ENCODE measurements at places on chromosomes 3 and 15.
A peak's percentile ranks its signal among the peaks of the same experiment; 100 is the strongest.

DNA sequence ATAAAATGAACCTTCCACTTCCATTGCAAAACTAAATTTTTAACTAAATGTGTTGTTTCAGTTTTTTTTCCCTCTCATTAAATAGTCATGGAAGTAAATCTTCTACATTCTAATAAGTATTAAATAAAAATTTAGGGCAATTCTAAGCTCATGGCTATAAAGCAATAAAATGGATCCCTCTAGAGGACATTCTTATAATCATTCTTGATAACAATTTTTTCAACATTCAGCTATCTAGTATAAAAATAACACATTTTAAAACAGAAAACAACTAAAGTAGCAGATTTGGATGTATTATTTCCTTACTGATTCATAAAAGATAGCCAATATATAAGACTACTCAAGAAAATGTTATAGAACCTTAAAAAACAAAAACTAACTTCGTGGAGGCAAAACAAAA lies 393.1 kb downstream of the PLOD2 start:
- peak; percentile 21 for DNase-seq

- no peak for DNase-seq
Measured at GRCh38 chr3:116154389-116154788, 290.9 kb downstream of the LSAMP start.

DNA sequence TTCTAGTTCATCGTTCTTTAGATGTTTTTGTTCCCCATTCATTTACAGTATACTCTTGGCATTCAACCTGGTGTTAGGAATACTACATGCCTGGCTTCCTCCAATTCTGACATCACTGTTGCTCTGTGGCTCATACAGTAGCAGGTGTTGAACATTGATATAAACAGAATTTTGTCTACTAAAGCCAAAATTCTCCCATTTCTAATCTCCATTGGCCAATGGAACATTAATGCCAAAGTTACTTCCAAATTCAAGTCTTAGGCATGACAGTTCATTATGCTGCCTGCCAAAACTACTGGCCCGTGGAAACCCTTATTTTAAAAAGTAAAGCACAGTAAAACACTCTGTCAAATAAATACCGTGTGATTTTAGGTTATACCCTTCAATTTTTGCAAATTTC lies 368.0 kb downstream of the NAALADL2 start:
- no peak for DNase-seq

DNA sequence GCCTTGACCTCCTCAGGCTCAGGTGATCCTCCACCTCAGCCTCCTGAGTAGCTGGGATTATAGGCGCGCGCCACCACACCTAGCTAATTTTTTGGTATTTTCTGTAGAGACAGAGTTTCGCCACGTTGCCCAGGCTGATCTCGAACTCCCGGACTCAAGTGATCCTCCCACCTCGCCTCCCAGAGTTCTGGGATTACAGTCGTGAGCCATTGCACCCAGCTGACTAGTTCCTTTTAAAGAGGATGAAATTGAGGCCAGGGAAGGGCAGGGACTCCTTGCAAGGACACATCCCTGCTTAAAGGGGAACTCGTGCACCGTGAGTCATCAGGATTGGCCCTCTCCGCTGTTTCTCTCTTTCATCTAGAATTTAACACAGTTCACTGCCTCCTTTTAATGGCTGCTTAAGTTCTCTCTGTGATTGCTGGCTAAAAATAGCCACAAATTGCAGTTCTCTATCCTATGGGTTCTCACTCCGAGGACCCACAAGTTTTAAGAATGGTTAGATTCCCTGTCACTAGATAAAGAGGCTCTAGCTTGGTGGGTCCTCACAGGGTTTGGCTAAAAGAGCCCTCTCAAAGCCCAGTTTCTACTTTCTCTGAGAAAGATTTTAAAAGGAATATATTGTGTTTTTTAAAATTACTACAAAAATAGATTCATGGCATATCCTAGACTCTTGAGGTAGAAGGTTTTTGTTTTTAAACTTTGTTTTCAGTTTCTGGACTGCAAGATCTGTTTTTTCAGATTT lies 1.4 kb downstream of the CRTAP start:
- DNase-seq: peak; percentile 80

DNA sequence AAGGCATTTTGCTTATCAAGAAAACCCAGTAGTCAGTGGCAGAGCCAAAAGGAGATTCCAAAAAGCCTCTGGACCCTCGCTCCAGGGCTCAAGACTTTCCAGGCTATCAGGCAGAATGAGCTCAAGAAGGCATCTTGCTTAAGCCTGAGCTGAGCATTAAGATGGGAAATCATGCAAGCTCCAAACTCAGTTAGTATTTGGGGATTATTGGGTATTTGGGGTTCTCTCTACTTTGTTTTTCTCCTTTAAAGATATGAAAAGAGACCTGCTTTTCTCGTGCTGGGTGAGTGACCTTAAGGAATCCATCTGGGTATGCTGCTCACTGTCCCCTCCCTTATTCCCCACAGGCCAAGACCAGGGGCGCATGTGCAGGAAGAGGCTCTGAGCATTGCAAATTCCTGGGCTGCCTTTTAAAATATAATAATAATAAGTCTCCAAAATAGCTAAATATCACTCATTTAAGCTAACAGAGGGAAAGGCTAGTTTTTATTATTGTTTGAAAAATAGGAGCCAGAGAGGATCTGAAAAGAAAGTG lies 75.4 kb upstream of the HACD2 start:
- no peak for DNase-seq

DNA sequence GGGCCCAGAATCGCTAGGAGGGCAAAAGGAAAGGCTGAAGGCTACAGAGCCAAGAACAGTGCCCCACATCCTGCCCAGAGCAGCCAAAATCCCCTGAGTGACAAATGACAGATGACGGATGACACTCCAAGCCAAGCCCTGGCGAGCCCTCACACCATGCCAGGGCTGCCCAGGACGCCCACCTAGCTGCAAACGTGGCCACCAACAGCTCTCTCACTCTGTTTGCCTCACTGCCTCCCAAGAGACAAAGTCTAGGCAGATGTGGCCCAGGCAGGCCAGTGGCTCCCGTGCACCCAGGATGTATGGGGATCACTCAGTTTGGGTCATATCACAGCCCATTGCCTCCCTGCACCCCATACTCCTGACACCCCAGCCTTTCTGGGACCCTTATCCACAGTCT lies 270.1 kb upstream of the NSMCE3 start:
- DNase-seq: no peak

DNA sequence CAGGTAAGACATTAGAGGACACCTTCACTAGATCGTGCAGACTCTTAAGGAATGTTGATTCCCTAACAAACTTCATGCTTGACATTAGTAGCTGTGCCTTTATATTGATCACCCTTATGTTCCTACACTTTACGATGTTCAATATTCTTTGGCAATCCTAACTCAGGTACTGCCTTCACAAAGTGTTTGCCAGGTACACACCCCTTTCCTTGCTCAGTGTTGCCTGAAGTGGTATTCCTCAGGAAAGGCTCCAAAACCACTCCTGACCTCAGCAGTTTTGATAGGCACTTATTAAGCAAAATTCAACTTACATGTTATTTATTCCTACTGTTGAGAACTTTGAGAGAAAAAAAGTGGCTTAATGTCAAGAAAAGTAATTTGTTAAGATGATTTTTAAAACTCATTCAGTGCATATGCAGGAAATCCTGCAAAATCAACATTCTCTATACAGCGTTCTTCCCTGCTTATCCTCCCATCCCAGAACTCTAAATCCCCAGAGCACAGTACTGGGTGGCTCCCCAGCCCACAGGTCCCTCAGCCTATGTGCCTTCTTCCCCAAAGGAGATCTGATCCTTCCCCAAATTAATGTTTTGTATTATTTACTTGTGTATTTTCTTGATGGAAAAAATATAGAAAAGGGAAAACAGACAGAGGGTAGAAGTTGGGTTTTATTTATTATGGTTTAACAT lies 260.7 kb downstream of the MECOM start:
- DNase-seq: no peak

DNA sequence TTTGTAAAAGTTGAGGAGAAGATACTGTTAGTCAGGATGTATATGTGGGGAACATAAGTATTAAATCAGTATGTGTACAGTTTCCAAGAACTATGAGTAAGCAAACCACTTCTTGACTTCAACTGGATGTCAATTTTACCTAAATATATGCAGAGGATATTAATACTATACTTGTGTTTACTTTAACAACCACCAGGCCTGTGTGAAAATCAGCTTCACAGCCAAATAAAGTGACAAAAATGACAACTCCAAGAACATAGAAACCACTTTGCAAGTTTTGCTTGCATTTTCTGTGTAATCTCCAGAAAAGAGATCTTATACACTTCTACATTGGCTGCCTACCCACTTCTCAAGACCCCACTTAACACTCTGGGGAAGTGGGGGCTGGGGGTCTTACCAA lies 293.3 kb upstream of the RORA start:
- DNase-seq: no peak

- no peak for DNase-seq
Measured at GRCh38 chr15:69713726-69714559, 261.3 kb downstream of the RPLP1 start.

- peak; percentile 70 for DNase-seq
Measured at GRCh38 chr15:40439960-40440742, 602 bp upstream of the BAHD1 start.

GRCh38 chr15:96354731-96355567 lies 24.4 kb downstream of the NR2F2 start:
- no peak for DNase-seq

- no peak for DNase-seq
Measured at GRCh38 chr3:102827386-102827785, 392.6 kb downstream of the ZPLD1 start.

- DNase-seq: no peak
Measured at GRCh38 chr15:100101426-100102089, 240.2 kb downstream of the ADAMTS17 start.

GRCh38 chr3:28308196-28308595 lies 40.3 kb upstream of the ZCWPW2 start:
- peak; percentile 58 for DNase-seq

- DNase-seq: no peak
Measured at GRCh38 chr3:149545049-149545448, 70.6 kb downstream of the TM4SF4 start.

DNA sequence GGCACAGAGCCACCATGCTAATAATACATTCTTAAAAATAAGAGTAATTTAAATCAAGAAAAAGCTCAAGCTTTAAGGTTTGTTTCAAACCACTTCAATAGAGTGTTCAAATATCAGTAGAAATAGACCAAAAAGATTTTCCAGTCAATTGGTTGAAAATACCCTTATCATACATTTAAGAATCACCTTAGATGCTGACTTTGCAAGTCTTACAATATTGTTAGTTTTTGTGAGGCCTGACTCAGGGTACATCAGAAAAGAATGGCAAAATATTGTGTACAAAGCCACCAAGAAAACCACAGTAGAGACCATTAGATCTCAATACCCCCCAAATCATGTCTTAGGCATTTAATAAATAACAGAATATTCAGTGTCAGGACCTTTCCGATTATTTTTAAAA lies 19.8 kb upstream of the NRG4 start:
- DNase-seq: no peak

DNA sequence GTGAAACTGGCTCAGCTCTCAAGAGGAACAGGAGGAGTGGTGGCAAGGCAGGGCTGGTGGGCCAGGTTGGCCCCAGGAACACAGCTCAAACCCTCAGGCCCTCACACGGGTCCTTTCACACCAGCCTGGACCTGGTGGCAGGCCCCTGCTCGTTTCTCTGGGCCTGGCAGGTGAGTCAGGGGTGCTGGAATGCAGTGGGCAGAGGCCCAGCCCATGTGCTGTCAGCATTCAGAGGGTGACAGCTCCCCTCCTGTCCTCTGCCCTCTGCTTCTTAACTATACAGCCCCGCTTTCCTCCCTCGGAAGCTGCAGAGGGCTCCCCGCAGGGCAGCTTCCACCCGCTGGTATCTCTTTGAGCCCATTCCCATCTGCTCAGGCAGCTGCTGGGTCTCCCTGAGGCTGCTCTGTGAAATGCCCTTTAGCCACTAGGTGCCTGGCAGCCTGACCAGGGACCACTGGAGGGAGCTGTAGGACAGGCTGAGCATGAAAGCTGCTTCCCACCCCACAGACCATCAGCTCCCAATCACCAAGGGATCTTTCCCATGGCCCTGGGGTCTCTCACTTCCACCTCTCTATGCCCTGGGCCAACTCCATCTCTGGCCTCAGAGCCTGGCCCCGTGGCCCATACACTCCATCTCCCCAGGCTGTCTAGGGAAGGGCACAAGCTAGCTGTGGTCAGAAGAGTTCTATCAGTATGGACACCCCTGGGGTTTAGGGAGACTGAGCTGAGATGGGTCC lies 24.8 kb downstream of the SHF start:
- DNase-seq: peak; percentile 89

GRCh38 chr15:88656760-88657221 lies 18.0 kb downstream of the ISG20 start:
- DNase-seq: no peak

DNA sequence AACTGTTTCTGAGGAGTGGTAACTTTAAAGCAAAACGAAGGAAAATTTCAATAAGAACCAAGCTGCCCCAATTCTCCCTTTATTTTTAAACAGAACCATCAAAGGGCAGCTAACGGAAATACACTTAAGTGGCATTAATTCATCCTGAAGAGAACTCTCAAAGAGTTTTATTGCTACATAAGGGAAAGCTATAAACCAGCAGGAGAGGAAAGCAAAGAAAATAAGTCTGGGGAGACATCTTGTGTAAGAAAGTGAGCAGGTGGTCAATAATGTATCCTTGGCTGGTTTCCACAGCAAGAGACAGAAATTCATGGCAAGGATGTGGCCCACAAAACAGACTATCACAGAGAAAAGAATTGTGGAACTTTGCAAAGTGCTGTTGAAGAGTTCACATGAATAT lies 40.0 kb upstream of the CMSS1 start:
- DNase-seq: no peak

DNA sequence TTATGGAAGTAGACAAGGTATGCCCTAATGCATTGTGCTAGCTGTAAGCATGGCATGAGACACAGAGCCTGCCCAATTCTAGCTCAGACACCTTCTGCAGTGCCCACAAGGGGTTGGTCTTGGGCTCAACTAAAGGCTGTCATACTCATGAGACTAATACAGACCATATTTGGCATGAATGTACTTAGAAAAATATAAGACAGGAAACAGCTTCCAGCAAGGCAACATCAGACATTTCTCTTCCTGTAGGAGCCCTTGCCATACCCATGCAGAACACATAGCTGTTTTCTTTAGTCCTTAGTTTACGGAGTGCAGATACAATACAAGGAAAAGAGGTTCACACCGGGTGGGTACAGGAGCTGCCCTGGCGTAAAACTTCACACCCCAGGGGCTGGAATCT lies 30.5 kb upstream of the NR1I2 start:
- no peak for DNase-seq

GRCh38 chr3:131749826-131750225 lies 247.1 kb upstream of the MRPL3 start:
- no peak for DNase-seq

Measured in hematopoietic multipotent progenitor cell treated with erythropoietin and hydrocortisone succinate and interleukin-3 and kit ligand, for 6 days (in vitro differentiated cells).